ENCODE measurements at places on chromosomes 3 and 15.

DNA sequence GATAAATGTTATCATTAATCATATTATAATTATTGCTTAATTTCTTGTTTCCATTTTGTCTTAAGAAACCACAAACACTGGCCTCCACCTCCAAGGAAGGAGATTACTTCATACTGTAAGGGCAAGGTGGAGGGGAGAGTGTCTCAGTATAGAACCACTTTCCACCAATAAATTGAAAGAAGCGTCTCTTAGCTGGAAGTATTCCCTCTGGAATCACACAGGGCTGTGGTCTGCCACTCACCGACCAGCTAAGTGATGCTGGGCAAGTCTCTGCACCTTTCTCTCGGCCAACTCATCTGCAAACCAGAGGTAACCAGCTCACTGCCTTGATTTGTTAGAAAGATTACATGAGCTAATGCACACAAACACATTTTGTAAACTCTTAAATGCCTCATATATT lies 63.1 kb downstream of the EIF4E3 start:
- no peak for DNase-seq

DNA sequence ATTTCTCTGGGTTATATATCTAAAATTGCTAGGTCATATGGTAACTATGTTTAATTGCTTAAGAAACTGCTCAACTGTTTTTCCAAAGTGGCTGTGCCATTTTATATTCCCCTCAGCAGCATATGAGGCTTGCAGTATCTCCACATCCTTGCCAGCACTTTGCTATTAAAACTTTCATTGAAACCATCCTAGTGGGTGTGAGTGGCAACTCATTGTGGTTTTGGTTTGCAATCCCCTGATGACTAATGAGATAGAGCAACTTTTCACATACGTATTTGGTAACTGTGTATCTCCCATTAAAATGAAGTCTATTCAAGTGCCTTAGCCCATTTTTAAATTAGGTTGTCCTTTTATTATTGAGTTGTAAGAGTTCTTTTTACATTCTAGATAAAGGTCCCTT lies 17.3 kb downstream of the KPNA1 start:
- peak; percentile 80 for DNase-seq

DNA sequence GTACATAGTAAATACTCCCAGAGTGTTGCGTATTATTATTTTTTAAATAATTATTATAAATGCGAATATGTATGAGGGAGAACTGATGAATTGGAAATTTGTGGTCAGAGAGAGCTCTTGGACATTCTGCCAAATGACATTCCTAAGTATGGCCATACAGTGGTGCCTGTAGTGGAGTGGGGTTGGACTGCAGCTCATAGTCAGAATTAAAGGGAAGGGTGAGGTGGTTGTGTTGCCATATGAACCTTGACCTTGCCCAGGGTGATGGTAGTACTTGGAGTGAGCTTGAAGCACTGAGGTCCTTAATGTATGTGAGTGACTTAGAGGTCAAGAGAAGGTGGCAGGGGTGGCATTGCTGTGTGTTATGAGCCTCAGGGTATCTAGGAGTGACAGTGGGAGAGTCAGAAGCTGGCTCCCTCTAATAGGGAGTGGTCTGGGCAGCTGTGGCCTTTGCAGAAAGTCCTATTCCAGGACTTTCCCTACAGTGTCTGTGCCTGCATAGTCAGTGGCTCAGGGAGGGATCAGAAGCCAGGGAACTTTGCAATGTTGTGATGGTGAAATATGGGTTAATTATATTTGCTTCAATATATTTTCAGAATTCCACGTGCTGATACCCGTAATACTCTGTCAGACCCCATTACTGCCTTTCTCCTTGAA lies 26.2 kb downstream of the PDE8A start:
- no peak for DNase-seq

GRCh38 chr3:157329551-157329950 lies 107.1 kb upstream of the PTX3 start:
- peak; percentile 28 for DNase-seq

GRCh38 chr3:30146978-30147377 lies 459.4 kb upstream of the TGFBR2 start:
- no peak for DNase-seq

DNA sequence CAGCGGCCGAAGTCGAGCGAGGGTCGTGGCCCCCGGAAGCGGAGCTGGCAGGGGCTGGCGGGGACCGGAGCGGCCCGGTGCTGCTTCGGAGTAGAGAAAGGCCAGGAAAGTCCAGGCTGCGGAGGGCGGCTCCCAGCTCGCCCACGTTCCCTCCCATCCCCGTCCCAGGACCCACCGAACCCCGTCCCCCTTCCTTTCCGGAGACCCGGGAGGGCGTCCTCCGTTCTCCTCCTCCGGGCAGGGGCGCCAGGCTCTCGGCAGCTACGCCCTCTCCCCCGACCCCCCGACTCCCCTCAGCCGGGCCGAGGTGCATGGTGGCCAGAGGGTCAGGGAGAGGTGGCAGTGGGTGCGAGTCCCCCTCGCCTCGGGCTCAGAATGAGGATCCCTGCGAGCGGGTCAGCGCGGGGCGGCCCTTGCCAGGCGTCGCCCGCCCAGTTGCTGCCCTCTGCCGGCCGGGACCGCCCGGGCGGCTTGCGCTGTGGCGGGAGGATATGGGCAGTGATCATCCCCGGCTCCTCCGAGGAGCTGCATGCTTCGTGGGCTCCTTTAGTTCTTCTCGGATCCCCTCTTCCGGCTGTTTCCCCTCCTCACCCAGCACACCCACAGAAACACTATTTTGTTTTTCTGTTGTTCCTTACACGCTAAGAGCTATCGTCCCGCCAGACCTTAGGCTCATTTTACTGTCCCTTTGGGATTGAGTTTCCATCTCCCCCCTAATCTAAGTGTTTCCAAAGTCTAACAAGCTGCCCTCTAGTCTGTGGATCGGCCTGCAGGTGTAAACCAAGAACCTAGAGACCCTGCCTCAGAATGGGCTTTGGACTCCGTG lies 744 bp upstream of the ALDH1A2 start:
- peak; percentile 81 for DNase-seq

DNA sequence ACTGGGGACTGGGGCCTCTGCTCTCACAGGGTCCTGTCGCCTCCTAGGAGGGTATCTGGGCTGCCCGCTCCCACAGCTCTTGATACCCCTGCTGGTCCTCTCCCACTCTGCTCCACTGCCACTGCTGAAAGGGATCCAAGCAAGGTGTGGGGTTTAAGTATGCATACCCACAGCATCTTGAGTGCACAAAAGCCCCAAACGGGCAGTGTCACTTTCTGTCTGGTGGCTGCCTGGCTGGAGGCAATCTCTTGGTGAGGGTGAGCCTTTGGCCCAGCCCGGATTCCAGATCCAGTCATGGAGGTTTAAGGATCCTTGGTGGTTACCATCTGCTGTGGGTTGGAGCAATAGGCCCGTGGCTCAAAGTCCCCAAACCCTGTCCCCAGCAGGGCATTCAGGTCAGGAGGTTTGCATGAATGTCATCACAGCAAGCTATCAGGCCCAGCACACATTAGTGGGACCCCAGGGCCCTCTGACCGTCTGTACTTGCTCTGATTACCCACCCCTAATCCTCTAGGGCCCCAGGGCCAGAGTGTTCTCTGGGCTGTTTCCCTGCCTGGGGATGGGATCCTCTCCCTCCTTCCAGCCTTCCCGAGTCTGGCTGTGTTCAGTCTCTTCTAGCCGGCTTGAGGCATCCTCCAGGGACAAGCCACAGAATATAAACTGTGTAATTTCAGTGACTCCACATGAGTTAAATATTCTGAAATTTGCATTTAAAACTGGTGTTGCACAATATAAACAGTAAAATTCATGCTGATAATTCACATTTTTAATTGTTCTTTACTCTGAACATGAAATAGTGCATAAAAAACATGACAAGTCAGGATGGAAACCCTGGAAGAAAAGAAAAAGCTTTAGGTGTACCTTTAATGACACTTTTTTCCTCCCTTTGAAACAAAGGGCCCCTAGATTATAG lies 4.9 kb upstream of the TJP1 start:
- no peak for DNase-seq

GRCh38 chr3:157404381-157404780 lies 32.3 kb upstream of the PTX3 start:
- no peak for DNase-seq

DNA sequence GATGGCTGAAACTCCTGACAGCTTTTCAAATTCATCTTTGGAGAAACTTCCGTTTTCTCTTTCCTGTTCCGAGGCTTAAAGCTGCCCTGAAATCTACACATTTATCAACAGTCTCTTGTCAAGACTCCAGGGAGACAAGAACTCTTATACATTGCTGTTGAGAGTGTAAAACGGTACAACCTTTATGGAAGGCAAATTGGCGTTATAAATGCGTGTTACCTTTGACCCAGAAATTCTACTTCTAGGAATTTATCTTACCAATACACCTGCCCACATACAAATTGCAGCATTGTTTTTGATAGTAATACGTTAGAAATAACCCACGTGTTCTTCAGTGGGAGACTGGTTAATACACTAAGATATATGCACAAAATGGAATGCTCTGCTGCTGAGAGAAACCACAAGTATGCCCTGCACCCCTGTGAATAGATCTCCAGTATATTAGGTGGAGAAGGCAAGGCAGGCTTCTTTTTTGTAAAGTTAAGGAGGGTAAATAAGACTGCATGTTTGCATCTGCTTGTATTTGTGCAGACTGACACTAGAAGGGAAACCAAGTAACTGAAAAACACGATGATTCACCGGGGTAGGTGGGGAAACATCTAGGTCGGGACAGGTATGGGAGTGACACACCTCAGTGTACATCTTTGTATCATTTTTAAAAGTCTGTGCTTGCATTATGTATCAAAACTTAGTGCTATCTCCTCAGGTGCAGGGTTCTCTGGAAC lies 97.5 kb downstream of the IGF1R start:
- DNase-seq = no peak

Measured in AG20443 (cell line).